Lower leg skin (tissue), 4 donors: ENCODE measurements at places on chromosomes 13 and 19.

DNA sequence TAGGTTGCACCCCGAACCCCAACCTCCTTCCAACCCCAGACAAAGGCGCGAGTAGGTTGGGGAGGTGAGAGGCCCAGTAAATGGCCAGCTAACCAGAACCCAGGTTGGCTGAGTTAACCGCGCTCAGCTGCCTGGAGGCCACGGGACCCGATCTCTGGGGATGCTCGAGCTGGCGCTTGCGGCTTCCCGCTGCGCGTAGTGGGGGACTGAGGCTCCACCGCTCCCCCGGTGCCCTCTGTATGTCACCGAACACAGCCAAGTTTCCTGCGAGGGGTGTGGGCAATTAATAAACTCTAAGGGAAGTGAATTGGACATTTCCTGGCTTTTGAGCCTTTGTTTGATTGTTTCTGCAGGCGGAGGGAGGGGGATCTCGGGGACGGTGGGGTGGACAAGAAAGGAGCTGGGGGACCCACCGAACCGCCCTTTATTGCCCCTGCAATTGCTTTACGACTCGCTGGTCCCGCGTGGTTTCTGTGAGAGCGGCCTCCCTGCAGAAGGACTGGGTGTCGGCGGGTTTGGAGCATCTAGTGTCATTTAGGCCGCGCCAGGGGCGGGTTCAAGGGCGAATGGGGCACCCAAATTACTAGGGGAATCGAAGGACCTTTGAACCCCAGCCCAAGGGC lies 3.5 kb upstream of the ZIC5 start:
- DNase-seq = no peak

DNA sequence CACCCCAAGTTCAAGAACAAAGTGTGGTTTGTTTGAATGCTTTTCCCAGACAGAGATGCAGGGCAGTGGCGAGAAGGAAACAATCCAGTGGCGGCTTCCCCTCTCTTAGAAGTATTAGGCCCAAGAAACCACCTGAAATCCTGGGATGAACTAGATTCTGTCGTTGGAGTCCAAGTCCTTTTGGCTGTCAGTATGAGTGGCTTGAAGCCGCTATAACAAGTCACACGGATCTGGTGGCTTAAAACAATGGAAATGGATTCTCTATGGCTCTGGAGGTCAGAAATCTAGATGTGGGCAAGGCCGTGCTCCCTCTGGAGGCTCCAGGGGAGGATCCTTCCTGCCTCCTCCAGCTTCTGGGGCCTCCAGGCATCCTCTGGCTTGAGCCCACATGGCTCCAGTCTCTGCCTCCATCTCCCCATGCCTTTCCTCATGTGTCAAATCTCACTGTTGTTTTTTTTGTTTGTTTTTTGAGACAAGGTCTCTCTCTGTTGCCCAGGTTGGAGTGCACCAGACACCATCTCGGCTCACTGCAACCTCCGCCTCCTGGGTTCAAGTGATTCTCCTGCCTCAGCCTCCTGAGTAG lies 97.7 kb downstream of the GNG7 start:
- no peak for DNase-seq

- peak; percentile 60 for DNase-seq
Observed at GRCh38 chr19:43784981-43785808, 4.4 kb upstream of the KCNN4 start.

- no peak for DNase-seq
Observed at GRCh38 chr13:72180253-72180952, 313.4 kb upstream of the DACH1 start.
